ENCODE measurements at places on chromosomes 7 and 10. TPM values are rescaled to one million over a fixed set of nuclear protein-coding genes. Genes with fewer than 3 reads are reported as not detected.

- no peak for DNase-seq
- H3K36me3 ChIP-seq = no peaks in the 10 kb centered on the region
- H3K27ac ChIP-seq = no peak overlapping the region
- H3K4me3 ChIP-seq = no peak overlapping the region
- H3K27me3 ChIP-seq = no peaks in the 10 kb centered on the region
These were observed 686.8 kb upstream of the LRRTM3 start for GRCh38 chr10:66239062-66239461.

- H3K4me3 ChIP-seq = no peak overlapping the region
- H3K36me3 ChIP-seq = no peaks in the 10 kb centered on the region
- no peak for DNase-seq
- no peak overlapping the region for H3K27ac ChIP-seq
These were observed 121.6 kb downstream of the TMEM168 start for GRCh38 chr7:112668561-112668960.

- no peaks in the 10 kb centered on the region for H3K36me3 ChIP-seq
- no peak for DNase-seq
- no peak overlapping the region for H3K4me3 ChIP-seq
- H3K27me3 ChIP-seq = no peaks in the 10 kb centered on the region
- no peak overlapping the region for H3K27ac ChIP-seq
- H3K4me1 ChIP-seq = no peaks in the 10 kb centered on the region
These were observed 44.6 kb downstream of the VWA2 start for GRCh38 chr10:114283535-114284234.

GRCh38 chr10:58322835-58323209 is 12.0 kb upstream of the UBE2D1 start:
- DNase-seq = no peak
- no peaks in the 10 kb centered on the region for H3K27me3 ChIP-seq
- no peak overlapping the region for H3K4me3 ChIP-seq
- no peaks in the 10 kb centered on the region for H3K36me3 ChIP-seq

DNA sequence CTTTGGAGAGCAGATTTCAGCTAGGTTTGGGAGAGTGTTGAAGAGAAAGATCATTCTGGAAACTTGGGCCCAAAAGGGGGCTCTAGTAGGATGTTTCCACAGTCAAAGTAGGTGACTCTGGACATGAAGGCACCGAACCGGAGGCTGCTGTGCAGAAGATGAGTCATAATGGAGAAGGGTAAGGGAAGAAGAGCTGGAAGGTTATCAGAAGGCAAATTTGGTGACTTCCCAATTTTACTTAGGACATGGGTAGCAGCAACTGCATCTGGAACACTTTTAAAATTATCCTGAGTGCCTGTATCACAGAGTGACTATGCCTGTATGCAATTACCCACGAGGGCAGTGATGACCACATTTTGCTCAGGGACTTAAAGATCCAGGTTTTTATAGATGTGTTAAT is 38.8 kb downstream of the PIK3AP1 start:
- no peak overlapping the region for H3K27ac ChIP-seq
- DNase-seq = no peak
- no peaks in the 10 kb centered on the region for H3K36me3 ChIP-seq
- no peaks in the 10 kb centered on the region for H3K27me3 ChIP-seq
- no peak overlapping the region for H3K4me3 ChIP-seq
- no peaks in the 10 kb centered on the region for H3K4me1 ChIP-seq

GRCh38 chr7:127189886-127190285 is 62.9 kb downstream of the GRM8 start:
- DNase-seq = no peak
- H3K27ac ChIP-seq = no peak overlapping the region
- H3K4me1 ChIP-seq = no peaks in the 10 kb centered on the region
- no peaks in the 10 kb centered on the region for H3K36me3 ChIP-seq

GRCh38 chr7:17041324-17041723 is 159.5 kb upstream of the AGR3 start:
- H3K4me1 ChIP-seq = no peaks in the 10 kb centered on the region
- no peaks in the 10 kb centered on the region for H3K27me3 ChIP-seq
- H3K27ac ChIP-seq = no peak overlapping the region
- no peaks in the 10 kb centered on the region for H3K36me3 ChIP-seq
- no peak overlapping the region for H3K4me3 ChIP-seq
- no peak for DNase-seq

- H3K36me3 ChIP-seq = no peaks in the 10 kb centered on the region
- no peaks in the 10 kb centered on the region for H3K4me1 ChIP-seq
- H3K27ac ChIP-seq = no peak overlapping the region
- H3K27me3 ChIP-seq = no peaks in the 10 kb centered on the region
- no peak overlapping the region for H3K4me3 ChIP-seq
- DNase-seq = no peak
These were observed 5.3 kb downstream of the TBC1D12 start for GRCh38 chr10:94407668-94408067.

GRCh38 chr10:80104066-80104926 is 25.8 kb downstream of the TMEM254 start:
- peak overlapping the region; percentile 45 for H3K27ac ChIP-seq
- H3K4me3 ChIP-seq = no peak overlapping the region
- H3K27me3 ChIP-seq = no peaks in the 10 kb centered on the region
- DNase-seq = peak; percentile 33
- H3K4me1 ChIP-seq = peaks cover 5% of the 10 kb centered on the region
- no peaks in the 10 kb centered on the region for H3K36me3 ChIP-seq

- no peak overlapping the region for H3K4me3 ChIP-seq
- no peaks in the 10 kb centered on the region for H3K27me3 ChIP-seq
- no peak for DNase-seq
These were observed 118.7 kb upstream of the CDK6 start for GRCh38 chr7:92955081-92955480.

- no peak overlapping the region for H3K4me3 ChIP-seq
- H3K4me1 ChIP-seq = no peaks in the 10 kb centered on the region
- no peaks in the 10 kb centered on the region for H3K27me3 ChIP-seq
- H3K27ac ChIP-seq = no peak overlapping the region
- H3K36me3 ChIP-seq = no peaks in the 10 kb centered on the region
These were observed 610.2 kb downstream of the AUTS2 start for GRCh38 chr7:70208236-70209063.

DNA sequence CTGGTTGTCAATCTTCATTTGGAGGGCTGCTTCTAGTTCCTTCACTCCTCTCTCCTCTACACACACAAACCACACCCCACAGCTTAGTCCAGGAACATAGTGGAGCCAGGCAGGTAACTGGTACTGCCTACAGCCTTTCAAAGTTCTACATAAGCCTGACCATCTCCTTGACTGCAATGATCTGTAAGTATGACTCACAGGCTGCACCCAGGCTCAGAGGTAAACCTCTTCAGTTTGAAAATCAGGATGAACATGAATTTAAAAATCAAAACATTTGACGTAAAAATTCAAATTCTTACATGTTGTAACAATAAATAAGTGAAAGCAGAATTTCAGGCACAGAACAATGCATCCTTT is 68.7 kb upstream of the C10orf120 start:
- H3K4me3 ChIP-seq = no peak overlapping the region
- no peak overlapping the region for H3K27ac ChIP-seq
- no peaks in the 10 kb centered on the region for H3K4me1 ChIP-seq
- DNase-seq = no peak

DNA sequence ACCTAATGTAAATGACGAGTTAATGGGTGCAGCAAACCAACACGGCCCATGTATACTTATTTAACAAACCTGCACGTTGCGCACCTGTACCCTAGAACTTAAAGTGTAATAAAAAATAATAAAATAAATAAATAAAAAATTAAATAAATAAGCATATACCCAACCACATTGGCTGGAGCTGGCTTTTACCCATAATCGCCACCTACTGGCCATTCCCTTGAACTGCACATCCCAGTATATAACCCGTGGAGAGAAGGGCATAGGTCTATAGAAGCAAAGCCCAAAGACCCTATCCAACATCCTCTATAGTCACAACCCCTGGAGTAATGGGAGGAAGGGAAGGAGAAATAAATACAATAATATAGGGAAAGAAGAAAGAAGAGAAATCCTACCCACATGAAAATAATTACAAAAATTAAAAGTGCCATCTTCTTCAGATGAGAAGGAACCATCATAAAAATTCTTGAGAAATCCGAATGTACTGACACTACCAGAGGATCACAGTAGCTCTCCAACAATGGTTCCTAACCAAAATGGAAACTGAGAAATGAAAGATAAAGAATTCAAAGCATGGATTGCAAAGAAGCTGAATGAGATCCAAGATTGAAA is 65.6 kb downstream of the TWIST1 start:
- no peak overlapping the region for H3K27ac ChIP-seq
- H3K36me3 ChIP-seq = no peaks in the 10 kb centered on the region
- no peaks in the 10 kb centered on the region for H3K27me3 ChIP-seq
- DNase-seq = no peak

The LRGUK gene
- 3.8 TPM for total RNA-seq

DNA sequence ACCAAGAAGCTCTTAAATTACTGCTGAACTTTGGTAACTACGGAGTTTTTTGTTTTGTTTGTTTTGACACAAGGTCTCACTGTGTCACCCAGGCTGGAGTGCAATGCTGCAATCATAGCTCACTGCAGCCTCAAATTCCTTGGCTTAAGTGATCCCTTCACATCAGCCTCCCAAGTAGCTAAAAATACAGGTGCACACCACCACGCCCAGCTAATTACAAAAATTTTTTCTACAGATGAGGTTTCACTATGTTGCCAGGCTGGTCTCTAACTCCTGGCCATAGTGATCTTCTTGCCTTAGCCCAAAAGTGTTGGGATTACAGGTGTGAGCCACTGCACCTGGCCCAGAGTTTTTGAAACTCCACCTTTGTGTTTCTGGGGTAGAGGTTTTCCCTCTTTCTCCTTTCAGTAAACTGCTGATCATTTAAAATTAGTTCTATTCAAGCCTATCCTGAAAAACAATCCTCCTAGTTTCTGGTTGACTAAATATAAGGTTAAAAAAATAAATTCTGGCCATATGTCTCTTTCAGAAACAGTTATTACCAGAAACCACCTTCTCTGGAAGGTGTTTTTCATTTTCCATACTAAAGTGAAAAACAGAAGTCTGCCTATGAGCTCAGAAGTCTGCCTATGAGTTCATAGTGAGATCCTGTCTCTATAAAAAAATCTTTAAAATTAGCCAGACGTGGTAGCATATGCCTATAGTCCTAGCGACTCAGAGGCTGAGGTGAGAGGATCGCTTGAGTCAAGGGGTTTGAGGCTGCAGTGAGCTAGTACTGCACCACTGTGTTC is 63.9 kb downstream of the VOPP1 start:
- no peaks in the 10 kb centered on the region for H3K4me1 ChIP-seq
- H3K27ac ChIP-seq = no peak overlapping the region
- no peak overlapping the region for H3K4me3 ChIP-seq

The AOAH gene
- 5.5 TPM for total RNA-seq

The ZNF282 gene
- total RNA-seq = 27.2 TPM

GRCh38 chr10:43928425-43928968 is 279.8 kb upstream of the ZNF32 start:
- H3K27ac ChIP-seq = no peak overlapping the region
- no peaks in the 10 kb centered on the region for H3K4me1 ChIP-seq
- no peaks in the 10 kb centered on the region for H3K36me3 ChIP-seq
- DNase-seq = no peak
- H3K4me3 ChIP-seq = no peak overlapping the region

GRCh38 chr10:1025683-1026082 is at the start of gene IDI2:
IDI2 (minus strand) TSS chr10:1025859; CDS start chr10:1024723, 1,136 bp downstream.
- H3K4me1 ChIP-seq = no peaks in the 10 kb centered on the region
- no peak for DNase-seq
- H3K27me3 ChIP-seq = no peaks in the 10 kb centered on the region
- no peaks in the 10 kb centered on the region for H3K36me3 ChIP-seq
- no peak within 1 kb of the TSS for H3K27ac ChIP-seq

The LRRC18 gene
- total RNA-seq = not detected

DNA sequence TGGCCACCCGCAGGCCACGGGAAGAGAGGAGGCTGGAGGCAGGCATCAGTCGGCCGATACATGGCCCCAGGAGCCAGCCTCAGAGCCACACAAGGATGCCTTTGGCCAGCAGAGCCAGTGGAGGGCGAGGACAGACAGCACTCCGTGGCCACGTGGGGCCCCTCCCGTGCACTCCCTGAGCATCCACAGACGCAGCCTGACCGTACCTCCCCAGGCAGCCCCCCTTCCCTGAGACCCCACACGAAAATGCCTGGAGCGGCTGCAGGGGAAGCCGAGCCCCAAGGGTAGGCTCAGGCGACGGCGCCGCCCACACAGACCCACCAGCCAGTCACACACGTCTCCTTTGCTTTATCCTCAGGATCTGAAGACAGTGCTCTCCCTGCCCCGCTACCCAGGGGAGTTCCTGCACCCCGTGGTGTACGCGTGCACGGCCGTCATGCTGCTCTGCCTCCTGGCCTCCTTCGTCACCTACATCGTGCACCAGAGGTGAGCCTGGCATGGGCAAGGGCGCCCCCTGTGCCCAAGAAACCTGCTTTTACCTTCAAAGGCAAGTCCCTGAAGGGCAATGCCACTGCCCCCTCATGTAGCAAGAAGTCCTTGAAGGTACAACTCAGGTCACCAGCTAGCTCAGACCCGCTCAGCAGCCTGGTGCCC is 9.0 kb downstream of the ADGRA1 start:
- H3K27ac ChIP-seq = no peak overlapping the region
- no peak overlapping the region for H3K4me3 ChIP-seq
- no peaks in the 10 kb centered on the region for H3K36me3 ChIP-seq
- no peaks in the 10 kb centered on the region for H3K4me1 ChIP-seq
- no peaks in the 10 kb centered on the region for H3K27me3 ChIP-seq

The COL17A1 gene
- total RNA-seq = 2.9 TPM

The SLC39A12 gene
- not detected for total RNA-seq

DNA sequence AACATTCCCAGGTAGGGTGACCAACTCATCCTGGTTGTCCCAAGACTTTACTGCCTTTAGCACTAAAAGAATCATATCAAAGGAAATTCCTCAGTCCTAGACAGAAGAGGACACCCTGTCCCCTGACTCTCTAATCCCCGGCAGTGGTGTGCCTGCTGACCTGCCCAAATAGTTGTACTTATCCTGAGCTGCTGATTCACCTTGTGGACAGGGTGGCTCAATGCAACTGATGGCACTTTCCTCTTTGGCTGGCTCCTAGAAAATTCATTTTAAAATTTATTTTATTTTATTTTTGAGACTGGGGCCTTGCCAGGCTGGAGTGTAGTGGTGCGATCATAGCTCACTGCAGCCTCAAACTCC is 111.7 kb downstream of the JCAD start:
- H3K36me3 ChIP-seq = no peaks in the 10 kb centered on the region
- peak overlapping the region; percentile 61 for H3K27ac ChIP-seq
- DNase-seq = no peak
- no peaks in the 10 kb centered on the region for H3K27me3 ChIP-seq
- no peaks in the 10 kb centered on the region for H3K4me1 ChIP-seq
- H3K4me3 ChIP-seq = no peak overlapping the region

- H3K36me3 ChIP-seq = no peaks in the 10 kb centered on the region
- no peak overlapping the region for H3K27ac ChIP-seq
- H3K4me1 ChIP-seq = no peaks in the 10 kb centered on the region
- no peaks in the 10 kb centered on the region for H3K27me3 ChIP-seq
These were observed 59.9 kb upstream of the INPP5A start for GRCh38 chr10:132477398-132478340.

The TSPAN33 gene
- not detected for total RNA-seq

The CALHM3 gene
- not detected for total RNA-seq

The ADCY1 gene
- total RNA-seq = under 0.01 TPM

Measured in uterus (tissue), 4 donors.